NCI-H748 treated with DMSO at 0.1 percent for 48 hours (cell line): ENCODE measurements at places on chromosomes 12 and 14.

GRCh38 chr12:110453569-110454296 lies 3.6 kb upstream of the ARPC3 start:
- no peak for DNase-seq

GRCh38 chr12:105920161-105920684 lies 218.5 kb downstream of the NUAK1 start:
- DNase-seq: no peak

GRCh38 chr14:94018308-94018707 lies 7.8 kb upstream of the OTUB2 start:
- DNase-seq: no peak

GRCh38 chr12:9961106-9961505 lies 10.1 kb upstream of the CLEC12A start:
- no peak for DNase-seq

DNA sequence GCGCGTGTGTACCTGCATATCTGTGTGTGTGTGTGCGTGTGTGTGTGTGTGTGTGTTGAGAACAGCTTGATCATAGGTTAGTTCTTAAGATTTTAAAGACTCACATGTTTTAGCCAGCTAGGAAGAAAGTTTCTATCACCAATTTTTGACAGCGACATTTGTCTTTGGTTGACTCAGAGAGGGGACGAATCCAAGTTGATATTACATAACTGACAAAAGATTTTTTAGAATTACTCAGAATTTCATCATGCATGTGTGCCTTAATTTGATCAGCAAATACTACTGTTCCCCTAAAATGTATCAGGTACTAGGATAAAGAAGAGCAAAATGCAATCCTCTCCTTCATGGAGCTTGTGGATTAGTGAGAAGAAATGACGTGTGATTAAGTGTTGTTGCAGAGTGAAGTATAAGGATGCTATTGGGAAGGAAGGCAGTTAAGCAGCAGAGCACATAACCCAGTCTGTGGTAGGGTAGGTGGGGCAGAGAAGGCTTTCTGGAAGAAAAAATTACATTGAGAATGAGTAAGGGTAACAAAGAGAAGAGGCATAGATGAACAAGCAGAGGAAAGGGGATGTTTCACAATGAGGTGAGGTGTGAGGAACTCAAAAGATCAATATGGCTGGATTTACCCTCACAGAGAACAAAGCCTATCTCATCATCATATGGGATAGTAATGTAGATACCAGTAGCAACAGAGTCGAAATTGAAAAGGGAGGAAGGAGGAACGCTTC lies 77.5 kb downstream of the ELK3 start:
- DNase-seq: no peak

DNA sequence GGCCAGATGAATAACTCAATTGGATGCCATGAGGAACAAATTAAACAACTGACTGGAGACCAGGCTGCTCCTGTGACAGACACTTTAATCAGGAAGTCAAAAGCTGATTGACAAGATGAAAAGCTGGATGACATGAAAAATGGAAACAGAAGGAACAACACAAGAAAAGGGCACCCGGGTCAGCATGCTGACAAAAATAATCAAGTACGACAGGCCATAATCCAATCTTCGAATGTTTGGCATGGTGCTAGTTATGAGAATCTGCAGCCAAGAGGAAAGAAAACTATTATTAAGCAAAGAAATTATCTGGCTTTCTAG lies 544.7 kb downstream of the ETNK1 start:
- no peak for DNase-seq
